ENCODE measurements at places on chromosomes 11 and 22.

- no peak for DNase-seq
Observed at GRCh38 chr11:92897487-92897886, 72.0 kb upstream of the MTNR1B start.

DNA sequence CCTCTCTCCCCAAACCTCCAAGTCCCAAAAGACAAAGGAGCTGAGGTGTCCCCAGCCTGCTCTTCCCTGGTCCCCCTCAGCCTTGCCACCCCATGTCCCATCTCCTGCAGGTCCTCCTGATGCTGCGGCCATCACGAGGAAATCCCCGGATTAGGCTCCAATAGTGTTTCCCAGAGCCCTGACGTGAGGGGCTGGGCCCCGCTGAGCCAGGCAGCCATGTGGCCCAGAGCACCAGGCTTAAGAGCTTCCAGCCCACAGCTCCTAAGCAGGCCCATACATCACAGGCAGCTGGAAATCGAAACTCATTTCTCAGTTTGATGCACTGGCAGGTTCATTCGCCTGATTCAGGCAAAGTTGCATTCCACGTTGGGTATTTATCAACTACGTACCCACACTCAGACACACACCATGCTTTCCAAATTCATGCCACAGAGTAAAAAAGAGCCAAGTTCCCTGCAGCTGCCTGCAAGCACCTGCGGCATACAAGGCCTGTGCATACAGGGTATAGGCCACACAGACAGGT, 114.2 kb downstream of the CHST1 start:
- no peak for DNase-seq

DNA sequence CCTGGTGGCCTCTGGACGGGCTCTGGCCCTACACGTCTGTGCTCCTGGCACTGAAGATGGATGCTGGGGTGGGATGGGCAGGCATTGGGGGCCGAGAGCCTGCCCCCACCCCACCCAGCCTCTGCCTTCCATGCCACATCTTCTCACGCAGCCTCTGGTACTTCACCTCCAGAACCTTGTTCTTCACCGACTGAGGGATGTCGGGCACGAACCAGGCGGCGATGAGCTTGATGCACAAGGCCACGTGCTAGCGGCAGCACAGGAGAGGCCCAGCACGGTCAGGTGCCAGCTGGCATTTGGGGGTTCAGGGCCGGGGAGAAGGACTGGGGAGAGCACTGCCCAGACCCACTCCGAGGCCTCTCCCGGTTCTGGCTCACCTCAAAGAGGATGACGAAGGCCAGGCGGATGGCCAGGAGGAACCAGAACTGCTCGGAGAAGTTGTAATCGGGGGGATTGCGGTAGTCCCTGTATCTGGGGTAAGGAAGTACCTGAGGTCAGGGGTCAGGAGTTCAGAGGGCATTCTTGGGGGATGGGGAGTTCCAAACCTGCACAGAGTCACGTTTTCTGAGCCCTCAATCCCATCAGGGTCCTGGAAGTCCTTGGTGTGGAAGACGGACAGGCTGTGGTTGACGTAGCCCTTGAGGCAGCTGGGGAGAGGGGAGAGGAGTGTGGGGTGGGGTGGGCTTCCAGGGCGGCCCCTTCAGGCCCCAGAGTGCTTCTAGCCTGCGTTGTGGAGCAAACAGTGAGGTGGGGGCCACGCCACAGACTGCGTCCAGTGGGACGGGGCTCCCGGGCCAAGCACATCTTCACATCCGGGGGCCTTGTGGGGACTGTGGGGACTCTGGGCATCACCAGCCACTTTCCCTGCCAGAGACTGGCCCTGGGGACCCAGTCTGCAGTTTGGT, 3.8 kb upstream of the SIGIRR start:
- DNase-seq: no peak

GRCh38 chr11:128453444-128454336, 133.7 kb downstream of the ETS1 start:
- no peak for DNase-seq

- no peak for DNase-seq
Observed at GRCh38 chr11:69012092-69013008, 696 bp downstream of the MRGPRF start.

- DNase-seq: no peak
Observed at GRCh38 chr11:41498726-41499125, 39.3 kb upstream of the LRRC4C start.

DNA sequence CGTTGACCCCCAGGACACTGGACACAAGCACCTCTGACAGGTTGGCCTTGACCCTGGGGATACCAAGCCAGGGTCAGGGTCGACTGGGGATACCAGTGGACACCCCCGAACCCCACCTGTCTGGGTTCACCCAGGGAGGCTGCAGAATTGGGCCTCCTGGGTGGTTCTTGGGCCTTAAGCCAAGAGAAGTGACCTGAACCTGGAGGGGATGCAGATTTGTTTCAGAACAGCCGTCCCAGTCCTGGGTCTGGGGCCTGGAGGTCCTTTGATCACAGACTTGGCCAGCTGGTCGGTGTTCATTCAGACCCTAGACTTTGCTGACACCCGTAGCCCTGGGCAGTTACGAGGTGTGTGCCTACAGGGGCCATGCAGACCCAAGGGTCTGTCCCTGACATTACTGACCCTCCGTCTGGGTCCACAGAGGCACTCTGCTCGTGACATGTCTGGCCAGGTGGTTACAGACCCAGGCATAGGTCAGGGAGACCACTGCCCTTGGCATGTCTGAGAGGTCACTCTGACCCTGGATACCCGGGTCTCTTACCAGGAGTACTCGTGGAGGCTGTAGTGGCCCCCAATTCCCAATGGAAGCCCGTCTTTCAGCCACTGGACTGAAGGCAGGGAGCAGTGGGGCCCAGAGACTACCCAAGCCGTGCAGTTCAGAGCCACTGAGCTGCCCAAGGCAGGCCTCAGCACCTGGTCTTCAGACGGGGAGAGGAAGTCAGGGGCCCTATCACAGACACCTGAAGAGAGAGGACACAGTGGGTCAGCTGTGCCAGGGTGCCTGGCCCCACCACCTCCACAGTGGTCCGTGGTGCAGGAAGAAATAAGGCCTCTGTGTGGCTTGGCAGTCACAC, 6.4 kb downstream of the SIGIRR start:
- DNase-seq: no peak

Measured in stimulated activated CD8-positive, alpha-beta memory T cell treated with anti-CD3 and anti-CD28 coated beads, Interleukin-12 subunit alpha, Interleukin-12 subunit beta, amount 100 ng/mL, for 1 hour (primary cell).